ENCODE measurements at places on chromosomes 2 and 18.

DNA sequence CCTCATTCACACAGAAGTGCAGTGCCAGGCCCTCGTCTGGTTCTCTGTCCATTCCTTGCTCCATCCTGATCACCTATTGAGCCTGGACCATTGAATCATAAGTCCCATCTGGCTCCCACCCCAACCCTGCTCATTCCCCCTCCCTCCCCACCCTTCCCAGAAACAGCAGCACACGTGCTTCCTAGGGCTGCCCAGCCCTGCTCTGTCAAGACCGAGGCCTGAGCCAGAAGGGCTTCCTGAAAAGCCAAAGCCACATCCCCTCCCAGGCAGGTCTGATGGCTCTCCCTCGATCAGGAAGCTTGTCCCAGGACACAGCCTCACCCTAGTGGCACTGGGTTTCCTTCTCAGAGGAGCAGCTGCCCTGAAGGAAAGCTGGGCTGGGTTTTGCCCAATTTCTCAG lies 79.8 kb upstream of the FZD7 start:
- DNase-seq: no peak

GRCh38 chr2:2703762-2704427 lies 372.8 kb upstream of the MYT1L start:
- no peak for DNase-seq

GRCh38 chr18:63681449-63682340 lies 20.0 kb upstream of the SERPINB3 start:
- no peak for DNase-seq

DNA sequence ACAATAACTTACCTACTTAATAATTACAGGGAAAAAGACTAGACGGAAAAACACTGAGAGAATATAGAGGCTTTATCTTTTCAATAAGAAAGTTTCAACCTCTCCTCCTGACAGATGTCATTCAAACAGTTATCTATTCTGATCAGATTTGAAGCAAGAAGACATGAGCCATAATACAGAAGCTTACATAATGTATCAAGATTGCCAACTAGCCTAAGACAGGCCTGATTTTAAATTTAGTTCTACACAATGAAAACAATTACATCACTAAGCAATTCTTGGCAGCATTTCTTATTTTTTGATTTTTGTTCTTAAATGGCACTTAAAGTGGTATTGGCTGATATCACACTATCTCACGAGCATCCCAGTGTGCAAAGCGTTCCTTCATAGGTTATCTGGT lies 41.6 kb downstream of the GPR155 start:
- no peak for DNase-seq

- no peak for DNase-seq
Observed at GRCh38 chr2:23311186-23311585, 73.8 kb upstream of the KLHL29 start.

DNA sequence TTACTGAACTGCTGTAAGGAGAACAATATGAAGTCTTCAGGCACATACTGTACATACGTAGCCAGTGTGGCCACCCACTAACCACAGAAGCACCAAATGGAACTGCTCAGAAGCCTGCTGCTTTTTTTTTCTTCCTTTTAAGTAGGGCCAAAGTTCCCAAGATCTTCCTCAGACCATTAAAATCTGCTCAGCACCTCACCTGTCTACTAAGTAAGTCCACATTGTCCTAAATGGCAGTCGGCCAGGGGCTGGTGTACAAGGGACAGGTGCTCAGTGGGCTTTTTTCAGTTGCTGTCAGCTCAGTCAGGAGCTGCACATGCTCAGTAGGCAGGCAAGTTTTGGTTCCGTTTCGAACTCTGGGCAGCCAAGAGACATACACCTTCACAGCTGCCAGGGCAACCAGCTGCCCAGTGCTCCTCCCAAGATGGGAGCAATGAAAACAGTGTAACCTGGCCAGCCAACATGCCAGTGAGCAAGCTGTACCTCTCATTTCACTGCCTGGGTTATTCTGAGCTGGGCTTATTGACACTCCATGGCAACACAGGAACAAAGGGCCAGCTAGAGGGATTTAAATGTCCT lies 86.1 kb downstream of the ACVR1 start:
- no peak for DNase-seq

- no peak for DNase-seq
Observed at GRCh38 chr2:167115541-167115940, 227.3 kb downstream of the XIRP2 start.

DNA sequence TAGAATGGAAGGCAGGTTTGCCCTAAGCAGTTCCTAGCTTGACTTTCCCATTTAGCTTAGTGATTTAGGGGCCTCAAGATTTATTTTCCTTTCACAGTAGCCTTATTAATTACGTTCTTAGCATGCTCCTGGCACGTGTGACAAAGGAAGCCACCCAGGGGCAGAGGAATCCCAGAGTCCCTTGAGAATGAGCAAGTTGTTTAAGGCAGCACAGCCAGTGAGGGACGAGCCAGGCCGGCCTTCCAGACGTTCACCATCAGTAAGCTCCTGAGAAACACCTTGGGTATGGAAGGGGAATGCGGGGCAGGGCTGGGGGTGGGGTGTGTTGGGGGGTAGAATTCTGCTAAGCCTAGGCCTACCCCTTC lies 76.3 kb downstream of the SOWAHC start:
- no peak for DNase-seq

GRCh38 chr2:7748717-7749415 lies 831.7 kb downstream of the RNF144A start:
- no peak for DNase-seq

DNA sequence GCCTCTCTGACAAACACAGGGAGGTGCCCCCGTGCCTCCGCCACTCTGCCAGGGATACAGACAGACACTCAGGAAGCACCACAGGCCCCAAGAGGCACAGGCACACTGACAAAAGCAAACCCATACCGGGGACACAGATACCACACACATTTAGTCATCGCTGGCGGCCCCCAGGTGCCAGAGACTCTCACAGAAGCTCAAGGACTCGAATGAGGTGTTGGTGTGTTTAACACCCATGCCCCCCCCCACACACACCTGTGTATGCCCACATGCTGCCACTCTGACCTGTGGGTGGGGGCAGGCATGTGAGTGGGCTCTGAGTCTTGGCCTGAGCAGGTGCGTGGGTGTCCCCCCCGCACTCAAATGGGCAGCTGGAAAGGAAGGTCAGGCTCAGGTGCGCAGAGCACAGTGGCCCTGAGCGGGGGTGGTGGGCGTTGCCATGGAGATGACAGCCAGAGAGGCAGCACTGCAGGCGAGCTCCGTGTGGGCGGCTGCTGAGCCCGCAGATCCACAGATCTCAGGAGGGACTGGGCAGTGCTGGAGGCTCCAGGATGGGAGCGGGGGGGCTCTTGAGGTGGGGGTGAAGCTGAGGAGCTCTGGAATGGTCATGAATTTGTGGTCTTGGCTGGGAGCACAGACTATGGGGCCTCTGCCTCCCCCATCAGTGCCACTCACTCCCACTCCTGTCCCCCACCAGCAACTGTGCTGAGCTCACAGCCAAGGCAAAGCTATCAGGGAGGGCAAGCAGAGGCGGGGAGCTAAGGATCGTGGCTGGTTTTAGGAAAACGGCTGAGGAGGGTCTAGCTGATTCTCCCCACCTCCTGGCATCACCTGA lies 73.9 kb upstream of the TAF1B start:
- no peak for DNase-seq

All from fibroblast of upper back skin (primary cell).